ENCODE measurements at places on chromosomes 16 and 17.

DNA sequence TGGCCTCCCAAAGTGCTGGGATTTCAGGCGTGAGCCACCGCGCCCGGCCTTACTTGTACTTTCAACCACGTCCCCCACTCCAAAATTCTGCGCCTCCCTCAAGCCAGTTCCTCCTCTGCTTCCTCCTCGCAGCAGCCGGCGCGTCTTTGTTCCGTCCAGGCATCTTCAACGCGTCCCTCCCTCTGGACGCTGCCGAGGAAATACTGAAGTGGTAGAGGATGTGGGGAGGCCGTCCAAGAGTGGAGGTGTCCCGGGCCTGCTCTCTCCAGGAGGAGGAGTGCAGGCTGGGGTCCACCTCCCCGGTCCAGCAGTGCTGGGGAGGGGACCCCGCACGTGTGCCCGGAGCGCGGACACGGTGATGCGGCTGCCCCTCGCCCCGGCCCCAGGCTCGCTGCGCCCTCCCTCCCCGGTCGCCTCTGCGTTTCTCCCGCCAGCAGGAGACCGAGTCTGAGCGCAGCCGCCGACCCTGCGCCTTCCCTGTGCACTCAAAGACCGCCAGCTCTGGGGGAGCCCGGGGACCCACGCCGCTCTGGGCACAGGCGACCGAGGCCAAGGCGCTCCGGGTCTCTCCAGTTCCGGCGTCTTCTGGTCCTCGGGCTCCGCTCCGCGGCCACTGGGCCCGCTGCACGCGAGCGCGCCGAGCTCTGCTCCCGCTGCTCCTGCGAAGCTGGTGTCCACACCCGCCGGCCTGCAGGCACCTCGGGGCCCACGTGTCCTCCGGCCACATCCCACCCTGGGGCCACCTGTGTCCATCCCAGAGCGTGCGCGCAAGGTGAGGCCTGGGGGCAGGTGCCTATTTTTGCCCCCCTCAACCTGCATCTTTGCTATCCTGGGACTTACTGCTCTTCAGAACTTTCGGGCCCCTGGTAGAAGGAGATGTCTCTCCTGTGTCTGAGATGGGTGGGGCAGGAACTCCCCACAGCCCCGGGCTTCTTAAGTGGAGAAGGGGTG is 31.7 kb downstream of the OSBPL7 start:
- DNase-seq: peak; percentile 25

GRCh38 chr17:39699818-39700147 is at the start of gene ERBB2:
Gene ERBB2 (plus strand): TSS chr17:39700064. CDS start chr17:39700239, 175 bp downstream.
- no peak for DNase-seq

- no peak for DNase-seq
Measured at GRCh38 chr17:64110379-64111152, 19.4 kb downstream of the ERN1 start.

GRCh38 chr17:70336411-70336810 is 167.1 kb downstream of the KCNJ2 start:
- no peak for DNase-seq

DNA sequence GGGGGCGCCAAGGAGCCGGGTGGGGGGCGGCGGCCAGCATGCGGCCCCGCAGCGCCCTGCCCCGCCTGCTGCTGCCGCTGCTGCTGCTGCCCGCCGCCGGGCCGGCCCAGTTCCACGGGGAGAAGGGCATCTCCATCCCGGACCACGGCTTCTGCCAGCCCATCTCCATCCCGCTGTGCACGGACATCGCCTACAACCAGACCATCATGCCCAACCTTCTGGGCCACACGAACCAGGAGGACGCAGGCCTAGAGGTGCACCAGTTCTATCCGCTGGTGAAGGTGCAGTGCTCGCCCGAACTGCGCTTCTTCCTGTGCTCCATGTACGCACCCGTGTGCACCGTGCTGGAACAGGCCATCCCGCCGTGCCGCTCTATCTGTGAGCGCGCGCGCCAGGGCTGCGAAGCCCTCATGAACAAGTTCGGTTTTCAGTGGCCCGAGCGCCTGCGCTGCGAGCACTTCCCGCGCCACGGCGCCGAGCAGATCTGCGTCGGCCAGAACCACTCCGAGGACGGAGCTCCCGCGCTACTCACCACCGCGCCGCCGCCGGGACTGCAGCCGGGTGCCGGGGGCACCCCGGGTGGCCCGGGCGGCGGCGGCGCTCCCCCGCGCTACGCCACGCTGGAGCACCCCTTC is 484 bp downstream of the FZD2 start:
- DNase-seq: peak; percentile 30

GRCh38 chr16:69823831-69824563 is 61.9 kb downstream of the WWP2 start:
- DNase-seq: no peak

DNA sequence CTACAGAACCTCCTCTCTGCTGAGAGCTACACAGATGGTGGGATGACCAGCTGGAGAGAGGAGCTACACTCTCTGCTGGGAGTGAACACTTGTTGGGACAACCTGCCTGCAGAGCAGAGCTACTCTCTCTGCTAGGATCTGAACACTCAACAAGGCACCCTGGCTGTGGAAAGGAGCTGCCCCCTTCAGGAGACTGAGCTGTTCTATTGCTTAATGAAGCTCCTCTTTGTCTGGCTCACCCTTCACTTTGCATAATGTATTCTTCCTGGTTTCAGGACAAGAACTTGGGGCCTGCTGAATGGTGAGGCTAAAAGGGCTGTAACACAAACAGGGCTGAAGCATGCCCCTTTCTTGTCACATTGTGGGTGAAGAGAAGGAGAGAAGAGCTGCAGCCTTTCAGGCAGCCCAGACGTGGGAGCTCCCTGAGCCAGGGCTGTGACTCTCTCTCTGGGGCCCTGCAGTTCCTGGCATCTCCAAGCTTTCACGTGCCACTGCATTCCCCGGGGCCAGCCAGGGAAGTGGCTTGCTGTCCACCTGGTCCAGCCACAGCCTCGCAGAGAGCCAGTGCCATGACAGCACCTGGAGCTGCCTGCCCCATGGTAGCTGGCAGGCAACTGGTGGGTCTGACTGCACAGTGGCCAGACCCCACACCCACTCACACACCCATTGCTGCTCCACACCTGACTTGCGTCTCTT is 272.8 kb upstream of the KCNJ16 start:
- DNase-seq: no peak

- no peak for DNase-seq
Measured at GRCh38 chr17:28499364-28499664, 6.8 kb upstream of the FOXN1 start.

- peak; percentile 68 for DNase-seq
Measured at GRCh38 chr16:22188595-22189442, 17.3 kb upstream of the EEF2K start.

DNA sequence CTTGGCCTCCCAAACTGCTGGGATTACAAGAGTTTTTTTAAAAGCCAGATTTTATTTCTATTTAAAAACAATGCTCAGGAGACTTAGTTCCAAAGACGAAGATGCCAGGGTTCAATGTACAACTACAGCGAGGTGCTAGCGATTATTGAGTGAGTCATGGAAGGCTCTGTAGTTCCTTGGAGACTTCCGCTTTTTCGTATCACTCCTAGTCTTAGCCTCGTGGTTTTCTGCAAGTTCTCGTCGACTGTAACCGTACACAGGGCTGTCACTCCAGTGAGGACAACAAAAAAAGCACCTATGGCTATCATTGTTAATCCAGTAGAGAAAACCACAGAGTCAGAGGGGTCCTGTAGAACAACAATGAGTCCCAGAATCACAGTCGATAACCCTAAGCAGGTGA is 22.7 kb upstream of the ZC3H7A start:
- no peak for DNase-seq

Measured in CD8-positive, alpha-beta memory T cell (primary cell).